ENCODE measurements at places on chromosomes 5 and 9.
A peak's percentile ranks its signal among the peaks of the same experiment; 100 is the strongest.

DNA sequence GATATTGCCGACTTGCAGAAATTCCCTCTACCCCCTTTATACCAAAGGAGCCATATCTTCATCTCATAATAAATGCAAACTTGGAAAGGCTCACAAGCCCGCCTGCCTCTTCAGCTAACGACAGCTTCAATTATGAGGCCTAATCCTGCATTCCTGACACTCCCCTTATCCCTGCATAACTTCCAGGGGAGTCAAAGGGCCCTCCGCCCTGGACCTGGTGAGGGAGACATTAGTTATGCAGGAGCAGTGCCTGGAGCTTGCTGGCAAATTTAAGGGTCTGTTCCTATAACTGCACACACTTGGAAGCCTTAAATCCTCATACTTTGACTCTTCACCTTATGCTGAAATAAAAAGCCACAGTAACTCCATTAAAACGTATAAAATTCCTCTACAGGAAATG, 617.9 kb downstream of the BNC2 start:
- DNase-seq: no peak

- DNase-seq: no peak
Observed at GRCh38 chr9:3941758-3942157, 358.1 kb downstream of the GLIS3 start.

GRCh38 chr9:107540164-107540561, 50.6 kb upstream of the KLF4 start:
- DNase-seq: no peak

- DNase-seq: no peak
Observed at GRCh38 chr9:92728831-92729734, 35.5 kb downstream of the BICD2 start.

- no peak for DNase-seq
Observed at GRCh38 chr9:96158147-96158546, 143.8 kb downstream of the HSD17B3 start.

DNA sequence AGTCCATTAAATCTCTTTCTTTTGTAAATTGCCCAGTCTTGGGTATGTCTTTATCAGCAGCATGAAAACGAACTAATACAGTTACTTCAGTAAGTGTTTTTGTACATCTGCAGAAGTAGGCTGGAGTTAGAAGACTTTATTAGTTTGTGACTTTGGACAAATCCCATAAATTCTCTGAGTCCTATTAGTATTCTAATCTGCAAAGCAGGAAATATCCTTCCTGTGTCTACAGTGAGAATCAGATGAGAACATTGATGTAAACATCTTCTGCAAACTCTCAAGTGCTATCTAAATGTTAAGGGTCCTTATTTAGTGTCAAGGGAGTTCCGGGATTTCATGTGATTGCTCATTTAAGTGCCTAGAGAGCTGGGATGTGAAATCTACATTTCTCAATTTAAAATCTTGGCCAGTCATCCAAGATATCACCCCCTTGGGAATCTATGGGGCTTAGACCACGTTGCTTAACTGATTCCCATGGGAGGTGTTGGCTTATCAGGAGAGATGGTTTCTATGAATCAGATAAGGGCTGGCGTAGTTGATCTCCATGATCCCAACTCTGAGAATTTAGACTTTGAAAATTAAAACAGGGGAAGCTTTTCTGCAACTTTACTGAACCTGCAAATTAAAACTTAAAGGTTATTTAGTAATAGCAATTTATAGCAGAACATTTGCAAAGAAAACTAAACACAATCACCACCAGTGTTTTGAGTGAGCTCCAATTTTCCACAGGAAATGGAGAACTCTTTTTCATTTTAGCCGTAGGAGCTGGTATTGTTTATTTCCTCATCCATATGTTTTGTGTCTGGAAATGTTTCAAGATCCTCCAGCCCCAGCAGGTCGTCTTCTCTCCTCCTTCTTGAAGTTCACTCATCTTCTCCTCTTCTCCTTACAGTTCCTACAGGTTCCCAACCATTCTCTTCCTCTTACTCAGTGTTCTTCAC, 241.6 kb upstream of the CD180 start:
- no peak for DNase-seq

- DNase-seq: no peak
Observed at GRCh38 chr5:1014346-1014745, 5.7 kb downstream of the NKD2 start.

GRCh38 chr9:85931495-85931894, 9.5 kb upstream of the NAA35 start:
- no peak for DNase-seq

DNA sequence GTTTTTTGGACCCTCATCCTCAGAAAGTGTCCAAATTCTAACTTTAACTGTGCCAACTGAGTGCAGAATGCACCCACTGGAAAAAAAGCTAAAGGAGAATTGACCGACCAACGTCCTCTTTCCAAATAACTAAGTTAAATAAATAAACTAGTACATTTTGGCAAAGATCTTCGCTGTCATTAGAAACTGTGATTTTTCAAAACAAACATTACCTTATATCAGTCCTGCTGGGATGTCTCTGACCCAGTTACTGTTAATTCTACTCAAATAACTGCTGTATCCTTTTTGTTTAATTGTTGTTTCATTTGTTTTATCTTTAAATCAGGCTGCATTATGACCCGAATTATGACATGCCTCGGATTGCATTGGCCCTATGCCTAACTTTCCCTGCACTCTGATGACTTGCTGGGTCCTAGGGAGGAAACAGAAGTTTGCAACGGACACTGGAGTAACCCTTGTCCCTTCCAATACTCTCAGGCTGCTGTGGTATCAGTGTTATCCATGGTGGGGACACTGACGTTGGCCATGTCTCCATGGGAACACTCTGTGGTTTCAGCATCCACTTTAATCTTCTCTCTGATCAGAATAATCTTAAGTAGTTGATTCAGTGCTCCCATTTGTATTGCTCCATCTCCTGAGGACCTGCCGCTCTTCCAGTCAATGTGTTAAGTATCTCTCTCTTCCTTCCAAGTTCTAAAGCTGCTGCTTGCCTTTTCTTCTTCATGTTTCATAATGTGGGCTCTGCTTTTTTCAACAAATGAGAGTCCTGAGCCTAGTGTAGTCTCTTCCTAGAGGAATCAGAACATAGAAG, 11.1 kb upstream of the IFNA5 start:
- no peak for DNase-seq

GRCh38 chr5:64364426-64364825, 141.4 kb upstream of the RGS7BP start:
- no peak for DNase-seq

DNA sequence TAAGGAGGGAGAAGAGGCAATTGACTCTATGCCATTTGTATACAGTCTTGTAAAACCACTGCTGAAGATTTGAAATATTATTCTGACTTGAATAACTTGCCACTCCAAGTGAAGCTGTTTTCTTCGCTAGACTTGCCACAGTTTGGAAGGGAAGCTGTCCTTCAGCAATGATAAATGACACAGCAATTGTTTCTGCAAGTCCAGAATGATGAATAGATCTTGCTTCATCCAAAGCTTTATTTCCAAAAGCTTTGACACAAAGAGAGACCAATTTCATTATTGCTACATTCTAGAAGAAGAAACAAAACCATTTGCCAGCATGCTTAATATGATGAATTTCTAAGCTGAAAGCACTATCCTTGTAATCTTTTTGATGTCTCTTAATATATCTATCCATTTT, 73.7 kb downstream of the ZNF366 start:
- no peak for DNase-seq

DNA sequence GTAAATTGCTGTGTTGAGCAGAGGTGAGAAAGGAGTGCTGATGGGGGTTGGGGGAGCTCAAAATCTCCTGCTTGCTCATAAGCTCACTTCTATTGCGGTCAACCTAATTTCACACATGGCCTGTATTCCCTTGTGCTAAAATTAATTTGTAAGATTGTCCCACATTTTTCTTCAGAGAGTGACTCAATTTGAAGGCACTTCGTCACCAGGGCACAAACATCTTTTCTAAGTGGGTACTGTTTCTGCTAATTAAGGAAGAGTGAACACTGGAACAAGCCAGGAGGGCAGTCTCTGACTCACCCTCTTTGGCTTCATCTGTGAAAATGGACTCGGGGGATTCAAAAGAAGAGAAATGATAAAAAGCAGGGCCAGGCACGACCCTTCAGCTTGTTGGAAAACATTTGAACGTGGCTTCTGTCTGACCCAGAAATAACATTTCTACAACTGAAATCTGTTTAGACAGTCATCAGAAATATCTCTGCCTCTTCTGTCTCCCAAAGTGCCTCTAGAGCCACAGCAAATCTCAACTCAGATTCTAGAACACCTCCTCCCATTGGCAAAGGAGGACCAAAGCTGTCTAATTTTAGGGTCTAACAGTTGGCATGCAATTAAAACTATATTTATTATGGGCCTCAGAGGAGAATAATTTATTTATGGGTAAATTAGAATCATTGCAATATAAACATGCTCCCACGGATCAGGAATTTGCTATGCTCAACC, 49.8 kb downstream of the FEM1C start:
- DNase-seq: no peak

- no peak for DNase-seq
Observed at GRCh38 chr5:63155310-63155631, 576.7 kb downstream of the LRRC70 start.

DNA sequence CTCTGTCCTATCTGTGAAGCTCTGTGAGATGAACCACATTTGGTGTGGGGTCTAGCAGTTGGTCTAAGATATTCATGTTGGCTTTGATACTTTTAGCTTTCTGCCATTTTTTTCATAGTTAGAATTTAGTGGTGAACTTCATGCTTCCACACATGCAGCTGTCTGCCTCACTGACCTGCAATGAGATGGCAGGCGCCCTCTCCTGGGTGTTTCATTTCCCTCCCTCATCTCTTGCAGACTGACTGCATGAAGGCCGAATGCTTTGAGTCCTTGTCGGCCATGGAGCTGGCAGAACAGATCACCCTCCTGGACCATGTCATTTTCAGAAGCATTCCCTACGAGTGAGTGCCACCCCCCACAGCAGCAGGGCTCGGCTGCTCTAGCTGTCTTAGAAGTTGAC, 26.1 kb upstream of the CKMT2 start:
- DNase-seq: no peak

DNA sequence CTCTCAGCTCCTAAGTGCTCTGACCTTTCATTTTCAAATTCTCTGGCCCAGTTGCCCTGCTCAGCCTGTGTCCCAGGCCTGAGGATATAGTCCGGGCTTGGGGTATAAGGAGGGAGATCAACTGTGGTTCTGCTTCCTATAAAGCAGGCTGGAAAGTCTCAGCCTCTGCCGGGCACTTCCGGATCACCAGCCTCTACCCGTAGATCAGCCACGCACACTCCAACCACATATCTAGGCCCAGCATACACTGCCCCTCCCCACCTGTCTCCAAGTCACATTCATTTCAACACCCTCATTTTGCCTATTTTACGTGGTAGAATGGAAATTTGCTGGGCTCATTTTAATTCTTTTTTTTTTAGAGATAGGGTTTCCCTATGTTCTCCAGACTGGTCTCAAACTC, 3.1 kb downstream of the ZER1 start:
- DNase-seq: no peak

DNA sequence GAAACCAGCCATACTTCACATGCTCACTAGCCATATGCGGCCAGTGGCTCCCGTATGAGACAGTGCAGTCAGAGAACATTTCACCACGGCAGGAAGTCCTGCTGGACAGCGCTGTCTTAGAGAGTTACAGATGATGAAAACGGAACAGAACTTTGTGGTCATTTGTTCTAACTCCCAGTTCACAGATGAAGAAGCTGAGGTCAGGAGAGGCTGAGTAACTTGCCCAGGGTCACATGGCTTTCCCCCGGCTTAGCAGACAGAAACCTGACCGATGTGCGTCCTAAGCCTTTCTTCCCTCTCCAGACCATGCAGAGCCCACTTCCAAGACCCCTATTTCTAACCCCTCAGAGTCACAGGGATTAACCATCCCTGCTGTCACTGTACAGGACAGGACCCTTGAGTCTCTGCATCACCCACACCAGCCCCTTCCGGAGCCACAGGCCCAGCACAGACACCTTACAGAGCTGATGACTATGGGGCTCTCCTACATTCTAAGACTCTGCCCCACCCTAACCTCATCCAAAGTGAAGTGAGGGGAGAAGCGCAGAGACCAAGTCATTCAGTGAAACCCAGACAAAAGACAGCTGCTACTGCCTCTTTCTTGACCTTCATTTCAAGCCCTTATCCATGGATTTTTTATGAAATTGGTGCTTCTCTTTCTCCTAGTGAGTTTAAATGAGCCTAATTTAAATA, 86.9 kb downstream of the PTPN3 start:
- no peak for DNase-seq

DNA sequence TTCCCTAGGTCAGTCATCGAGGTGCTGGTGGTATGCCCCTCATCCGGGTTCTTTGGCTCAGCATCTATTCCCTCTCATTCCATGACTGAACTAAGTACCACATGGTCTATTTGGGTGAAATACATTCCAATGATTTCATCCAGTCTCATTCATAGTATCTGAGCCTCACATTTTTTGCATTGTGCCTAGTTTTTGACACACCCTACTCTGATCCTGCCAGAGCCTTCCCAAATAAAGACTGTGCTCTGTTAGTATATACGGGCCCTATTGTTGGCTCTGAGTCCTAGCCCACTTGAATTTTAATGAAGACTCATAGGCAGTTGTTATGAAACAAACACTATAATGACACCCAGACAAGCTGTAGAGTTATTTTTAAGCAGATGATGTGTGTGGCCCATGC, 740.7 kb downstream of the CETN3 start:
- no peak for DNase-seq

- peak; percentile 70 for DNase-seq
Observed at GRCh38 chr5:177431317-177432142, 5.1 kb downstream of the GRK6 start.

DNA sequence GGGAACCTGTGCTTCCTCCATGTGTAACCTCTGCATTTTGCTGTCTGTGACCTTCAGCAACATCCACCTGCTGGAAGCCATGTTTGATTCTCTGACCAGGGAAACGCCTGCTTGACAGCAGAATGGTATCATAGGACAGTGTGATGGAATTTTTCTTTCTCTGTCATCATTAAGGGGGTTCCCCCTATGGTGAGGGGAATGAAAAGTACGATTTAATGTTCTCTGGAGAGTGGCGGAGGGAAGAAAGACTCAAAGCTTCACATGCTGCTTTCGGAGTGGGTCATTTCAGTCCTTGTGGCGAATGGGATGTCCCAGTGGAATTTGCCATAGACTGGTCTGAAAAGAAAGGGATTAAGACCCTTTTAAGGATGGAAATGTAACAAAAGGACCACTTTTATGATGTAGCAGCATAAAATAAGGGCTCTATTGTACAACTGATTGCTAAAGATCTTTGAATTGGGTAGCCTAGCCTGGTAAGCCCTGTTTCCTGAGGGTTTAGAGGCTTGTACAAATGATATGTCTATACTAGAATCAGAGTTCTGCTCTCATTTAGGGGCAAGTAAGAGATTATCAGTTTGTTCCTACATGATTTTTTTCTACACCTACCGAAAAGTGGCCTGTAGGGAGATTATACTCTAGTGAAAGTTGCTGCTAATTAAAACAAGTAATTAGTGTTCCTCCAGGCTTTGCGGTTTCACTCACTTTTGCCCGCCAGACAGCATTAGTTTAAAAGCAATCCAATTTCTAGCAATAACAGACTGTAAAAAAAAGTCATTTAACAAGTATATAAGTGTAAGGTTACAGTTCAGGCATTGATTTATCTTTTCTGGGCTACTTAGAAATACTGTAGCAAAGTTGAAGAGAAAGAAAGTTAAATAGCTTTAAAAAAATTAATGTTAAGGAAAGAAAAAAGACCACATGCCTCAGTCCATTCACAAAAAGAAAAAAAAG, 904.5 kb downstream of the NR2F1-AS1 start:
- no peak for DNase-seq
